CD4-positive, alpha-beta memory T cell (primary cell): ENCODE measurements at places on chromosomes 13 and 19. TPM values are rescaled to one million over a fixed set of nuclear protein-coding genes. Genes with fewer than 3 reads are reported as not detected.

DNA sequence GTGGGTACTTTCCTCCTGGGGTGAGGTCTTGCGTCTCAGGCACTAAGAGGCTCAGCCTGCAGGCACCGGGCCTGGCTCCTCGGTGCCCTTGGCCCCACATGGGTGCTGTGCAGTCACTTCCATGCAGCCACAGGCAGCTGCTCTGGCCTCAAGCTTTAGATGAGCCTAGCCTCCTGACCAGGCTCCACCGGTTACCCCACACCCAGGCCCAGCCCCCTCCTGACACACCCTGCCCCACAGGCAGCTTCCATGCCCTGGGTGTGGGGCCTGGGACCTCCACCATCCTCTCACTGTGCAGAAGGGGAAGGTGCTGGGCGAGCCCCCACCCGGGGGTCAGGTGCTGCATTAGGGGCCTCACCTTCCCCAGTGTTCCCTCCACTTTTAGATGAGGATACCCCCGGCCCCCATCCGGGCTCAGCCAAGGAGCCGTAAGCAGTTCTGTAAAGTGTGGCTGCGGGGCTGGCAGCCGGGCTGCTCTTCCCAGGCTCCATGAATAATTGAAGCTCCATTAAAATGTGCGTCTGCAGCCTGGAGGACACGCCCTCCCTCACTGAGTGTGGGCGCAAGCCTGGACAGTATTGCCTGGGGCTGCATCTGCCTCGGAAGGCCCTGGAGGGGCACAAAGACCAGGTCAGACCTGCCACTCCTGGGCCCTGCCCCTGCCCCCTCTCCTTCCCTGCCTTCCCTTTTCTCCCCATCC is 72.5 kb upstream of the KCTD15 start:
- H3K4me3 ChIP-seq: no peak overlapping the region
- no peak overlapping the region for H3K27ac ChIP-seq
- no peaks in the 10 kb centered on the region for H3K36me3 ChIP-seq
- DNase-seq: no peak

DNA sequence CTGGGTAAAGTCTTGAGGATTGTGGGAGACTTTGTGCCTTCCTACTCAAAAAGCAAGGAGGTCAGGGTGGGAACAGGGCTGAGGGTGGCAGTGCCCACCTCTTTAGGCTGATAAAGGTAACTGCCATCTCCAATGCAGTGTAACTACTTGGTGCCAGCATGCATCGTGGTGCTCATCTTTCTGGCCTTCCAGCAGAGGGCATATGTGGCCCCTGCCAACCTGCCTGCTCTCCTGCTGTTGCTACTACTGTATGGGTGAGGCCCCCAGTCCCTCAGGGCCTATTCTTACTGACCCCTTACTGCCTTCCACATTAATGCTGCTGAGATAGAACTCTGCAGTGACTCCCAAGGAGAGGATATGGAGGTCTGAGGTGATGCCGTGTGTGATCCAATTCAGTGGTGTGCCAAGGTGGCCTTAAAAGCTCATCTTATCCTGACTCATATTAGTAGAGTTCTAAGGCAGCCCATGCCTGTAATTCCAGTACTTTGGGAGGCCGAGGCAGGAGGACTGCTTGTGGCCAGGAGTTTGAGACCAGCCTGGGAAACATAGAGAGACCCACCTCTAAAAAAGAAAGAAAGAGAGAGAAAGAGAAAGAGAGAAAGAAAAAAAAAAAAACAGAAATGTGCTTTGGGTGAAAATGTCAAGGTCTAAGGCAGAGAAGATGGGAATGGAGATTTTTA is 9.7 kb upstream of the ARHGAP45 start:
- H3K27me3 ChIP-seq: no peaks in the 10 kb centered on the region
- H3K36me3 ChIP-seq: peaks cover 21% of the 10 kb centered on the region
- H3K27ac ChIP-seq: no peak overlapping the region
- peaks cover 23% of the 10 kb centered on the region for H3K4me1 ChIP-seq
- no peak for DNase-seq
- H3K4me3 ChIP-seq: no peak overlapping the region

DNA sequence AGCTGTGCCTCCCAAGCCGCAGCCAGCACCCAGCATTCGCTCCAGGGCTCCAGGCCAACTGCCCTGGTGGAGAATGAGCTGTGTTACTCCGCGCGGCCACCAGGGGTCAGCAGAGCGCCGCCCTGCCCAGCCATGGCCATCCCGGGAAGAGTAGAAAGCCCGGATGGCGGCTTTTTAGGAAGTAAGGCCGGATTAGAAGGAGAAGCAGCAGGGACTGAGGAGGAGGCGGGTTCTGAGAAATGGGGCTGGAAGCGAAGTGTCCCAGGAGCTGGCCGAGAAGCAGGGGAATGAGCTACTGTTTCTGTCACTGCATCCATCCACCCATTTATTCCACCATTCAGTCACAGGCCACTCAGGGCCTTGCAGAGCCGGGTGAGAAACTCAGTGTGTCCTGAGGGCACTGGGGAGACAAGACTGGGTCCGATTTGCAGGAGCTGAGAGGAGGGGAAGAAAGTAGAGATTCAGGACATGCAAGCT is 6.6 kb upstream of the NPAS1 start:
- H3K36me3 ChIP-seq: no peaks in the 10 kb centered on the region
- no peaks in the 10 kb centered on the region for H3K27me3 ChIP-seq
- no peak overlapping the region for H3K4me3 ChIP-seq
- H3K4me1 ChIP-seq: peaks cover 7% of the 10 kb centered on the region
- no peak overlapping the region for H3K27ac ChIP-seq
- peak; percentile 62 for DNase-seq

DNA sequence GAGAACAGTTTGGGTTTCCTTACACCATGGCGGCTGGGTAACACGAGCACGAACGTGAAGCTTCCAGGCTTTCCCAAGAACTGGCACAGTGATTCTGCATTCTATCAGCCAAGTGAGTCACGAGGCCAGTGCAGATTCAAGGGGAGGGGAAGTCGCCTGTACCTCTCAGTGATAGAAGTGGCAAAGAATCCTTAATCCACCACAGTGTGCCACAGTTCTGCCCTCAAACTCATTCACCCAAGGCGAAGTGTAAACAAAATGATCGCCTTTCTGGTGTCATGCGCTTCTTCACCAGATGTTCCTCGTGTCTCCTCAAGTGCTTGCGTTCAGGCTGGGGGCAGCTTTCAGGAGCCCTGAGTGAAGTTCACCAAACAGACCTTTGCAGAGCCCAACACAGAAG is 24.9 kb upstream of the AMER2 start:
- H3K4me1 ChIP-seq: no peaks in the 10 kb centered on the region
- no peaks in the 10 kb centered on the region for H3K36me3 ChIP-seq
- H3K4me3 ChIP-seq: no peak overlapping the region
- no peak for DNase-seq

Gene IGFL1
- total RNA-seq: not detected

DNA sequence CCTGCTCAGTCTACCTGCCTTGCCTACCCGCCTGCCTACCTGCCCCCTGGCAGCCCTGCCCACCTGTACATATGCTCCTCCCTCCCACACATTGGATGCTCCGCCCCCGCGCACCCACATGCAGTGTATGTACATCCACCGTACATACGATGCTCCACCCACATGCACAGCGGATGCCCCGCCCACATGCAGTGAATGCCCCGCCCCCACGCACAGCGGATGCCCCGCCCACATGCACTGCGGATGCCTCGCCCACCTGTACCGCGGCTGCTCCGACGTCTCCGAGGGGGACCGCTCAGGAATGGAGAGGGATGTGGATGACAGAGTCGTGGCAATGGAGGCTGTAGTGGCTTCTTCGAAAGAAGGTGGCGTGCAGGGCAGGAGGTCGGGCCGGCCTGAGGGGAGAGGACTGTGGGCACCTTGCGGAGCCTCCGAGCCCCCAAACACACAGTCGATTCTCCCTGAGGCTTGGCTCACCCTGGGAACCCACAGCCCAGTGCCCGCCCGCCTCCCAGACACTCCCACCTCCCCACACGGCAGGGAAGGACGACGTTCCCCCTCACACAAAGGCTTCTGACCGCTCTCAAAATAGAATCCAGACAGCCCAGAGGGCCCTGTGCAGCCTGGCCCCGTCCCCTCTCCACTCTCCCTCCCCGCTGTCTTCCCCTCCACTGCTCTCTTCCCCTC is 16.5 kb upstream of the CACTIN start:
- no peak for DNase-seq
- H3K36me3 ChIP-seq: no peaks in the 10 kb centered on the region
- no peak overlapping the region for H3K27ac ChIP-seq
- no peak overlapping the region for H3K4me3 ChIP-seq

DNA sequence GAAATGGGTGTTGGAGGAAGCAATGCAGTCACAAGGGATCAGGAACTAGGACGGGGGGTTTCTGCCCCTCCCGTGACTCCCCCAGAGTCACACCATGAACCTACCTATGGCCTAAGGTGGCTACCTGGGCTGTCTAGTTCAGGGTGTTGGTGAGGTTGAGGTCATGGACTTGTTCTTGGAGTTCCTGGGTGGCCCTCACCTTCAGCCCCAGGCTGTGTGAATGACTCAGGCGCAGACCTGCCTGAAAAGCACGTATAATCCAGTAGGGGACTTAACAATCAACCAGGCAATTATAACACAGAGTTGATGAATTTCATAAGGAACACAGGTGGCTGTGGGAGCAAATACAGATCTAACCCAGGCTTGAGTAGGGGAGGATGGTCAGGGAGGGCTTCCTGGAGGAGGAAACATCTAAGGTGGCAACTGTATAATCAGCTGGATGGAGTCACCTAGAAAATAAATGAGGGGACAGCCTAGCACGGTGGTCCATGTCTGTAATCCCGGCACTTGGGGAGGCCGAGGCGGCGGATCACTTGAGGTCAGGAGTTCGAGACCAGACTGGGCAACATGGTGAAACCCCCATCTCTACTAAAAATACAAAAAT is 25.6 kb upstream of the ADGRE1 start:
- H3K27ac ChIP-seq: no peak overlapping the region
- no peak overlapping the region for H3K4me3 ChIP-seq
- H3K27me3 ChIP-seq: no peaks in the 10 kb centered on the region
- no peaks in the 10 kb centered on the region for H3K36me3 ChIP-seq
- no peak for DNase-seq
- peaks cover 11% of the 10 kb centered on the region for H3K4me1 ChIP-seq

- no peak for DNase-seq
- H3K27me3 ChIP-seq: no peaks in the 10 kb centered on the region
- no peaks in the 10 kb centered on the region for H3K4me1 ChIP-seq
- peaks cover 60% of the 10 kb centered on the region for H3K36me3 ChIP-seq
Observed at GRCh38 chr19:55686311-55687050, 11.5 kb downstream of the EPN1 start.

- H3K4me1 ChIP-seq: peaks cover 87% of the 10 kb centered on the region
- no peaks in the 10 kb centered on the region for H3K36me3 ChIP-seq
- H3K27me3 ChIP-seq: no peaks in the 10 kb centered on the region
- peak overlapping the region; percentile 72 for H3K27ac ChIP-seq
- H3K4me3 ChIP-seq: no peak overlapping the region
Observed at GRCh38 chr13:111178402-111178801, 63.3 kb downstream of the ARHGEF7 start.
